GM04503 (cell line): ENCODE measurements at places on chromosomes 2 and 18.
A peak's percentile ranks its signal among the peaks of the same experiment; 100 is the strongest.

GRCh38 chr18:50410008-50410407, 35.2 kb downstream of the SKA1 start:
- no peak for DNase-seq

GRCh38 chr2:241882091-241882625, 12.6 kb downstream of the RTP5 start:
- no peak for DNase-seq

DNA sequence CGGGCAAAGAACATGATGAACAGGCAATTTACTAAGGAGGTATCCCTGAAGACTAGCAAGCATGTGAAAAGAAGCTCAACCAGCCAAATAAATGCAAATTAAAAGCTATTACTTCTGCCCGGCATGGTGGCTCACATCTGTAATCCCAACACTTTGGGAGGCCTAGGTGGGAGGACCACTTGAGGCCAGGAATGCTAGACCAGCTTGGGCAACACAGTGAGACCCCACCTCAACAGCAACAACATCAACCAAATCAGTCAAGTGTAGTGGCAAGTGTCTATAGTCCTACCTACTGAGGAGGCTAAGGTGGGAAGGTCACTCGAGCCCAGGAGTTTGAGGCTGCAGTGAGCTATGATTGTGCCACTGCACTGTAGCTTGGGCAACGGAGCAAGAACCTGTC, 139.1 kb downstream of the MEP1B start:
- no peak for DNase-seq

GRCh38 chr18:6747646-6748045, 18.1 kb downstream of the ARHGAP28 start:
- DNase-seq, result no peak

DNA sequence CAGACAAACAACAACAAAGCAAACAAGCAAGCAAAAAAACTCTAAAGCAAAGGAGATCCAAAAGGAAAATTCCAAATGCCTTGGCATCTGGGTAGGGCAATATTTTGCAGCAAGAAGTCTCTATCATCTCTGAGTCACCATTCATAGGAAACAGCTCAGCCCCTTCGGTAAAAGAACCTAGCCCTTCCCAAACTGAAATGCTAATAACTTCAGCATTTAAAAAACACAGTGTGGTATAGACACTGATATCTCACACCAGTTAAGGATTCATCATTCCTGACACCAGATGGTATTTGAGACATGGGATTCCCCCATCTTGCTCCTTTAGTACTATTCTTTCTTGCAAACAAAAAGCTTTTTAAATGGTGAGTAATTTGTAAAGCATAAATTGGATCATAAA, 491.8 kb downstream of the TXNL1 start:
- no peak for DNase-seq

DNA sequence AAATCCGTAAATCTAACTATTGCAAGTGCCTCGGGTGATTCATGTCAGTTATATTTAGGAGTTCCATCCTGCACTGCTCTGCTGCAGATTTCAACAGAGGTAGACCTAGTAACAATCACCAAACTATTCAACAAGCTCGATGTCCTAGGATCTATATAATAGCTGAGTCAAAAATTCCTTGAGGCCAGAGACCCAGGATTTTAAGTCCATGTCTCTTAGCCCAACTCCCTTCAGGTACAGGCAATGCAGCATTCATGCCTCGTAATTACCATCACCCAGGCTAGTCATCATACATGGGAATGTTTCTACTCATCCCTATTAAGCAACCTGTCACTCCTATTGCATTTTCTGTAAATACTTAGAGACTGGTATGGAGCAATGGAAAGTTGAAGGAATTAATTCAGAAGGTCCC, 729 bp downstream of the TM4SF20 start:
- DNase-seq, result no peak

- no peak for DNase-seq
These were observed 131.6 kb upstream of the DOCK10 start for GRCh38 chr2:225173909-225174308.

GRCh38 chr18:79687806-79688205, 8.2 kb downstream of the CTDP1 start:
- DNase-seq, result no peak

DNA sequence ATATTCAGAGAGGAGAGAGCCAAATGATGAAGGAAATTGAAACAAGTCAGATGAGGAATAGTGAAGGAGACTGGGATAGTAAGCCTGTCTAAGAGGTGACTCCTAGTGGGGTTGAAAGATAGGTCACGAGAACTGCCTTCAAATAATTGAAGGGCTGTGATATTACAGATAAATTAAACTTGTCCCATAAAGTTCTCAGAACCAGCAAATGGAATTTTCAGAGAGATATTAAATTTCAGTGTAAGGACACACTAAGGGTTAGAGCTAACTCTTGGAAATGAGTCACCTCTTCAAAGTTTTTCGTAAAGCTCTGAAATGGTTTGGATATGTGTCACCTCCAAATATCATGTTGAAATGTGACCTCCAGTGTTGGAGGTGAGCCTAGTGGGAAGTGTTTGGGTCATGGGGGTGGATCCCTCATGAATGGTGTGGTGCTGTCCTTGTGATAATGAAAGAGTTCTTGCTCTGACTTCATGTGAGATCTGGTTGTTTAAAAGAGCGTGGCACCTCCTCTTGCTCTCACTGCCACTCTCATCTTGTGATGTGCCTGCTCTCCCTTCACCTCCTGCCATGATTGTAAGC, 87.3 kb downstream of the BABAM2 start:
- DNase-seq, result peak; percentile 95

DNA sequence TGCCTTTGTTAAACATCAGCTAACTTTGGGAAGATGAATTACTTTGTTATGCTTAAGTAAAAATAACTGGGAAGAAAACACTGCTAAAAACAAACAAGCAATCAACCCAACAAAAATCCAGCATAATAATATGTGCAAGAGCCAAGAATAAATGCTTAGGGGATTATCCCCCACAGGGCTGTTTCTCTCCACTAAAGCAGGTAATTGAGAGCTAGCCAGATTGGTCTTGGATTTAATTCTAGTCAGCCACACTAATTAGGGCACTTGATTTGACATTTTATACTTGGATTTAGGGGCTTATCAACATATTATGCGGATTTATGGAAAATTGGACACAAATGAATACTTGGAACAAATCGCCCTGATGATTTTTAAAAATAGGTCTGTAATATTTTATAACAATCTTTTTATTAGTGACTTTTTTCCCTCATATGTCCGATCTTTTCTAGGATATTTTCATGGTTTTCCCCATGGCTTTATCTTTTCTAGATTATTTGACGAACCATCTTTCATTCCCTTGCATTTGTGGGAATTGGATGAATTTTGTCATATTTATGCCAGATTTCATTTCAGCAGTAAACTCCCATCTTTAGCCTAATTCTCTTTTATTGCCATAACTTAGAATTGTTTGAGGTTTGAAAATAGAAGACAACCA, 199.1 kb upstream of the NXPH2 start:
- DNase-seq, result no peak

DNA sequence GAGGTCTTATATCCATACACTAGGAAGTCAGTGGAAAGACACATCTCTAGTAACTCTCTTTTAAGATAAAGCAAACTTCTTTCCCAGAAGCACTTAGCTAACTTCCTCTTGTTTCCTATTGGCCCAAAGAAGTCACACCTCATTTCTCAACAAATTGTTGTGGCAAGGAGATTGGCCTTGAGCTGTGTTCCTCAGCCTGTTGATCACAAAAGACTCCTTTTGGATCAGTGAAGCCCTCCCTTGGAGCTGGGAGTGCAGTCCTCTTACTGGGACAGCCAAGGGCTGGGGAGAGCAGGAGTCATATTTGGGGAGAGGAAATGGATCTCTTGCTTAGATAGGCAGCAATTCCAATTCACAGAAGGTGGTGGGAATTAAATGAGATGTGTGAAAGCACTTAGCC, 51.2 kb upstream of the DAPL1 start:
- no peak for DNase-seq

GRCh38 chr2:42804891-42805290, 12.5 kb upstream of the HAAO start:
- DNase-seq, result no peak

GRCh38 chr18:48990481-48991318, 39.9 kb upstream of the SMAD7 start:
- no peak for DNase-seq
